ENCODE measurements at places on chromosomes 13 and 19.

- DNase-seq = no peak
Measured at GRCh38 chr19:56966225-56966696, 125.7 kb upstream of the PEG3 start.

- DNase-seq = no peak
Measured at GRCh38 chr13:114046431-114046975, 72.6 kb upstream of the C13orf46 start.

- no peak for DNase-seq
Measured at GRCh38 chr13:98563071-98563470, 13.8 kb downstream of the STK24 start.

DNA sequence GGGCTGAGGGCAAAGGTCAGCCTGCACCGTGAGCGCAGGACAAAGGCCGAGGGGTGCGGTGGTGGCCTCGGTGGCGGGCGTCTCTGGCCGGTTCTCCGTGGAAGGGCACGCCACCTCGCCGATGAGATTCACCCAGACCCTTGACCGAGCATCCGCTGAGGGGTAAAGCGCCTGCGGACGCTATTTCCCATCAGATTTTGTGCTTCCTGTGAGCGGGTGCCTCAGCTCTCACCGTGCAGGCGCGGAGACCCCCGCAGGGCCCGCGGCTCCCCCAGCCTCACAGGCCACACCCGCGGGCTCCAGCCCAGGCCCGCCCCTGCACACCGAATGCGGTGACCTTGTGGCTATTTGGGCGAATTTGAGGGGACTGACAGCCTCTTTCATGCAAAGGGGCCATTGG, 348.0 kb downstream of the TEX29 start:
- DNase-seq = no peak

DNA sequence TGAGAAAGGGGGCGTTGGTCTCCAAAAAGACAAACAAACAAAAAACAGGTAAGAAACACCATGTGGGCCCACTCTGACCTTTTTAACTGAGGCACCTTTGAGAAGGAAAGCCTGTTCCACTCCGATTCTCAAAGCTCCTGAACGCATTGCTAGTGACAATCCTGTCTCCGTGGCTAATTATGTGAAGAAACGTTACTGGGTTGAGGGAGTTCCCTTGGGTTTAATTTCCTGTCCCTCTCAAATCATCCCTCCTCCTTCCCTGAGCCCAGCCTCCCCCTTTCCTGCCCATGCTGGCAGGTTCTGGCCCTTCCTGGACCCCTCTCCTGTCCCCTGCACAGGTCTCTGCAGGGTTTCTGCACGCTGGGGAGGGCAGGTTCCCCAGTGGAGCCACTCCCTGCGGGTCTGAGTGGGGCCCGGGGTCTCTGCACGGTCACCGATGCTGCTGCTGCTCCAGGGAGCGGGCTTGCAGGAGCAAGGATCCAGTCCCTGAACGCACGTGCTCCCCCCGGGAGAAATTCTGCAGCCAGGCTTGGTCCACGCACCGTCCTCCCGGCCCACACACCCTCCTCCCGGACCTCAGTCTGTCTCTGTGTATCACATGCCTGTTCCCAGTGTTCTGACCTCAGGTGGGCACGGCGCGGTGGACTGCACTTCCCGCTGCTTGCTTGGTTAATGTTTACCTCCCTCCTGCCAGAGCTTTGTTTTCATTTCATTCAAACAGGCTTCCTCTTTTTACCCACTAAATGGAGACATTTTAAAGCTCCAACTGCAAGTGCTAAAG, 76.4 kb upstream of the MCF2L start:
- DNase-seq = no peak
